CMK (cell line): ENCODE measurements at places on chromosomes 13 and 19.
A peak's percentile ranks its signal among the peaks of the same experiment; 100 is the strongest.

DNA sequence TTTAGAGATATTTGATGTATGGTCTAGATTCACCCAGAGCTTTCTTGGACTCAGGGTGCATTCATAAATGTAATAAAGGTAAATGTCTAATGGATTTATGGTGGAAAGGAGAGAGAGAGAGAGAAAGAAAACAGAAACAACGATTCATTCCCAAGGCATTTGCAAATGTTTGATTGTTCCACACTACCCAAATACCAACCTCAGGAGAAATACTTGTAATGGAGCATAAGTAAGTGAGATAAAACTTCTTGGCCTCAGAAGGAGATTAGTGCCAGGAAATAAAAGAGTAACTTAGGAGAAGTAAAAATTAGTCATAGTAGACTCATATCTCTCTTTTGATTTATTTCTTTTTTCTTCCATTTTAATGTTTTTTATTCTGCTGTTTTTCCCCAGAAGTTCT lies 40.6 kb upstream of the DGKH start:
- no peak for DNase-seq

DNA sequence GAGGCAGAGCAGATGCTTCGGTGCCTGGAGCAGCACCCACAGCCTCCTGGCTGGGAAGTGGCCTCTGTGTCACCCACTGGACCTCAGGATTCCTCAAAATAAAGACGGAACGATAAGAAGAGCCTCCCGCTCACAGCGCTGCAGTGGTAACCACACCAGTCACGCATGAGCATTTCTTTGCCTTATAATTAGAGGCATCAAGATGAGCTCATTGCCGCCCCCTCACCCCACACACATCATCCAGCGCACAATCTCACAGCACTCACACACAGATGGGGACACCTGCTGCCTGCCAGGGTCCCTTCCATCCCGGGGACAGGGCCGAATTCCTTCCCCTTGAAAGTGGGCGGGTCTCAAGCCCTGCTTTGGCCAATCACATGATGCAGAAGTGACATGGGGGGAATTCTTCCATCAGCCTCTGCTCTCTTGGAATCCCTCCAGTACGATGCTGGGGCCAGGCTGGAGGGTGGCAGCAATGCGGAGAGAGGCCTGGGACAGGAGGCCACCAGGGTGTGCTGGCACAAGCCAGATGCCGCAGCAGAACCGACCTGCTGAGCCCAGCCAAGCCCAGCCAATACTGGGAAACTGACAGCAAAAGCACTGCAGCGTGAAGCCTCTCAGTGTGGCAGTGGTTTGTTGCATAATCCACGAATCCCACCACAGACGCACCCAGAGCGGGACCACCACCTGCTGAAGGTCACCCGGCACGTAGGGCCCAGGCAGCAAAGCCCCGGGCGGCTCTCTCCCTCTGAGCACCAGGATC lies 16.0 kb downstream of the PIP5K1C start:
- DNase-seq = no peak

GRCh38 chr19:39362682-39363657 lies 20.7 kb downstream of the SAMD4B start:
- no peak for DNase-seq

DNA sequence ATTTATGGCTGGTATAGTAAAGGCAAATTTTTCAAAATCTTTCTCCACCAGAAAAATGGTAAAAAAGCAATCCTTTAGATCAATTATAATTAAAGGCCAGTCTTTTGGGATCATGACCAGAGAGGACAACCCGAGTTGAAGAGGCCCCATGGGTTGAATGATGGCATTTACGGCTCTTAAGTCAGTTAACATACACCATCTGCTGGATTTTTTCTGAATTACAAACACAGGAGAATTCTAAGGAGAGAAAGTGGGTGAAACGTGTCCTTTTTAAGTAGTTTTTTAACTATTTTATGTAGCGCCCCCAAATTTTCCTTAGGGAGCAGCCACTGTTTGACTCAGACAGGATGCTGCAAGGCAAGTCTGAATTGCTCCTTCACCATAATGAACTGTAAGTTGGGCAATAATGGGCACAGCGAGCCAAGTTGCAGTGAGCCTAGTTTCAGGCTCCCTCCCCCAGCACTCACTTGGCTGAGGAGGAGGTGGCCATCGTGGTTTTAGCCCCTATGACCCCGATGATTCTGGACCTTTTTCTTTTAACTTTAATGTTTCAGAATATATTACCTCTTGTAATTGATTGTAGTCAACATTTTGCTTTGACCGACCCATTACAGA lies 13.6 kb upstream of the ZNF611 start:
- no peak for DNase-seq

DNA sequence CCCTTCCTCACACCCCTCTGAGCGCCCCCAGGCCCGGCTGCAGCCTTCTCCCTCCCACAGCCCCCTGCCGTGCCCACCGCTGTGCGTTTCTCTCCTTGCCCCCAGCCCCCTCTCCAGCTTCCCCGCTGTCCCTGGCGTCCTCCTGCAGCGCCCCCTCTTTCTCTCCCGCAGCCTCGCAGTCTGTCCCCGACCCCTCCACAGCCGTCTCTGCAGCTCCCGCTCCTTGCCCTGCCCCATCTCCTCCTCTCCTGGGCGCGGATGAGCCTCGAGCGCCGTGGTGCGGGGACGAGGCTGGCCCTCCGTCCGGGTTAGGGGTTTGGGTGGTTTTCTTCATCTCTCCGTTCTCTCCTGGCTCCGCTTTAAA lies 1.1 kb downstream of the KMT5C start:
- DNase-seq = peak; percentile 22

GRCh38 chr19:30896554-30896953 lies 452.7 kb downstream of the TSHZ3 start:
- DNase-seq = no peak

- DNase-seq = no peak
These were observed 7.8 kb downstream of the CYP4F12 start for GRCh38 chr19:15680478-15681322.

- DNase-seq = no peak
These were observed 106.6 kb downstream of the LRCH1 start for GRCh38 chr13:46659413-46660065.

DNA sequence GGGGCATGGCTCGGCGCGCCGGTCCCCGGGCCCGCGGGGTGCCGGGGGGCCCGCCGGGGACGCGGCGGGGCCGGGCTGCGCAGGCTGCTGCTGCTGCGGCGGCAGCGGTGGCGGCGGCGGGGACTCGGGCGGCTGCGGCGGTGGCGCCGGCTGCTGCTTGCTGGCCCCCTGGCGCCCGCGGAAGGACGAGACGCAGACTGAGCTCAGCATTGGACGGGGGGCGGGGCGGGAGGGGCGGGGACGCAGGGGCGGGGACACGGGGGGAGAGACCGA lies 368 bp downstream of the KCNC3 start:
- DNase-seq = no peak

- no peak for DNase-seq
These were observed 607 bp downstream of the PLEKHJ1 start for GRCh38 chr19:2235381-2236063.

- DNase-seq = no peak
These were observed 12.3 kb downstream of the FAM187B start for GRCh38 chr19:35216016-35216832.

DNA sequence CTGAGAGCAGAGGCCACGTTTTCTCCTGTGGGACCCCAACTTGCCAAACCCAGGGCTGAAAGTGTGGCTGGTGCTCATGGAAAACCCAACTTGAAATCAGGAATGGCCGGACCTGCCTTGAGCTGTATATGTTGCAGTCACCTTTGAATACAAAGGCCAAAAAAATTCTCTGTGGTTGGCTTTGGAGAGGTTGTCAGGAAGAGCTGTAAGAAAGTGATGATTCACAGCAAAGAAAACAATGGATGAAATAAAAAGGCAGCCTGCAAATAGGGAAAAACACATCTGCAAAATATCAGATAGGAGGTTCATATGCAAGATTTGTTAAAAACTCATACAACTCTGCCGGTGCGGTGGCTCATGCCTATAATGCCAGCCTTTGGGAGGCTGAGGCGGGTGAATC lies 715.8 kb downstream of the UQCRFS1 start:
- DNase-seq = no peak

- no peak for DNase-seq
These were observed at the start of gene MEX3D for GRCh38 chr19:1568320-1569019. TSS of gene MEX3D (minus strand) at chr19:1568325. CDS start at chr19:1568058, 267 bp downstream.

DNA sequence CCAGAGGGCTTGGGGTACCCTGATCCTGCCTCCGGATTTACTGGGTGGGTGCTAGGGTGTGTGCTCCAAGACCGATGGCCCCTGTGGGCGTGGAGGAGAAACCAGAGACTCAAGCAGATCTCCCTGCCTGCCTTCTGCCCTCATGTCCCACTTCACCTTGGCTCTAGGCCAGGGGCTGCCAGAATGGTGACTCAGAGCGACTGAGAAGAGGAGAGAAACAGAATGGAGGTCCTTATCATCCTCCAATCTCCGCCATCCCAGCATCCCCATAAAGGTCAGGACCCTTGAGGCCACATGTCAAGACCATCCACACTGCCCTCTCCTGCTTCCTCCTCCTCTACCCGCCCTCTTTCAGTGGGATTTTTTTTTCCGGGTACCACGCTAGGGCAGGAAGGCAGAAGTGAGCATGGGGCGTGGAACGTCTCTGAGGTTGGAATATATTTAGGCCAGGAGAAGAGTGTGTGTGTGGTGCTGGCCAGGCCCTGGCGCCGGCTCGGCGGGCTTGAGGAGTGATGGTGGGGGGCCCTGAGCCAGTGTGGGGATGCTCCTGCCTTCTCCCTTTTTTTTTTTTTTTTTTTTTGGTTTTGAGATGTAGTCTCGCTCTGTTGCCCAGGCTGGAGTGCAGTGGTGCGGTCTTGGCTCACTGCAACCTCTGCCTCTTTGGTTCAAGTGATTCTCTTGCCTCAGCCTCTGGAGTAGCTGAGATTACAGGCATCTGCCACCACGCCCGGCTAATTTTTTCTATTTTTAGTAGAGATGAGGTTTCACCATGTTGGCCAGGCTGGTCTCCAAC lies 22.3 kb downstream of the IER2 start:
- no peak for DNase-seq

GRCh38 chr13:41460930-41461329 lies 3.6 kb downstream of the RGCC start:
- DNase-seq = no peak

DNA sequence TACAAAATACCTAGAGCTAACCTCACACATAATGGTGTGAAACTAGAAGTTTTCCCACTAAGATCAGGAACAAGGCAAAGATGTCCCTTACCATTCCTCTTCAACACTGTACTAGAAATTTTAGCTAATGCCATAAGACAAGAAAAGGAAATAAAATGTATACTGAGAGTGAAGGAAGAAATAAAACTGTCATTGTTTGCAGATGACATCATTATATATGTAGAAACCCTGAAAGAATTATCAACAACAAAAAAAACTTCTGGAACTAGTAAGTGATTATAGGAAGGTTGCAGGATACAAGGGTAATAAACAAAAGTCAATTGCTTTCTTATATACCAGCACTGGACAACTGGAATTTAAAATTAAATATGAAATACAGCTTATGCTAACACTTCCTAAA lies 93.7 kb downstream of the TNFSF11 start:
- DNase-seq = no peak

- no peak for DNase-seq
These were observed 713.0 kb upstream of the PCDH9 start for GRCh38 chr13:67943116-67943515.

DNA sequence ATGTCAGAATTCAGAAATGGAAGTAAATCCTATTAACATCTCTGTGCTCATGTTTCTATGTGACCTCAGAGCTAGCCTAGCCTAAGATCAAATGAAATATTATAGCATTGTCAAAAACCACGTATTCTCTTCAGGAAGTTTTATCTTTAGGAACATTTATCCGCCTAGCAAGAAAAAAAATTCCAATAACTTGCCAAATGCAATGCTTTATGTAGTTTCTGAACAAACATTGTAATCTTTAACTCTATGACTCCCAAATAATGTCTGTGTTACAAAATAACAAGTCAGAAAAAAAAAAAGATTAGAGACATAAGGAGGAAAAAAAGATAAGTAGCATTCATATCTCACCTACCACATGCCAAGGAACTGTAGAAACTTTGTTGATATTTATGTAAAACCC lies 18.4 kb upstream of the IPO5 start:
- DNase-seq = no peak

GRCh38 chr13:55887561-55887960 lies 1253.2 kb upstream of the PRR20A start:
- DNase-seq = no peak

GRCh38 chr13:69315039-69315438 lies 792.6 kb upstream of the ATXN8OS start:
- no peak for DNase-seq

DNA sequence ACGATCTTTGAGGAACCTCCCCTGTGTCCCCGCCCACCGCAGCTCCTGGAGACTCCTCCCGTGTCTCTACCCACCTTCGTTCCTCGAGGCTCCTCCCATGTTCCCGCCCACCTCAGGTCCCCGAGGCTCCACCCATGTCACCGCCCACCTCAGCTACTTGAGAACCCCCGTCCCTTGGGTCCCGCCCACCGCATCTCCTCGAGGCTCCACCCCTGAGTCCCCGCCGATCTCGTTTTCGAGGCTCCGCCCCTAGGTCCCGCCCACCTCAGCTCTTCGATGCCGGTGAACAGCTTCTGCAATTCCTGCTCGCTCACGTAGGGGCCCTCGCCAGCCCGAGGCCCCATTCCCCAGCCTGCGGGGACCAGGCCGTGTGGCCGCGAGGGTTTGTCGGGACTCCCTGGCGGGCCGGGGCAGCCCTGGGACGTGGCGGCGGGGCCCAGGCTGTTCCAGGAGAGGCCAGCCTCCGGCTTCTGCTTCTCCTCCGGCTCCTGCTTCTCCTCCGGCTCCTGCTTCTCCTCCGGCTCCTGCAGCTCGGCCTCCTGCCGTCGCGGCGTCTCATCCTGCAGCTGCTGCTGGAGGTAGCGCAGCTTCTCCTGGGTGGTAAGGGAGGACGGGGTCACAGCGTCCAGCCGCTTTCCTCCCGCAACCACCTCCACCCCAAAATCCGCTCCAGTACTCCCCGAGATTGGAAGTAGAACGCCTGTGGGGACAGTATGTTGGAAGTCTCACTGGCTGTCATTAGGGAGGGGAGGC lies 16.7 kb downstream of the TSKS start:
- peak; percentile 96 for DNase-seq
